ENCODE measurements at places on chromosomes 11 and 22.

- no peak for DNase-seq
These were observed 25.2 kb downstream of the MORC2 start for GRCh38 chr22:30943368-30943767.

GRCh38 chr11:133163463-133164419 is 368.6 kb downstream of the OPCML start:
- peak; percentile 23 for DNase-seq

DNA sequence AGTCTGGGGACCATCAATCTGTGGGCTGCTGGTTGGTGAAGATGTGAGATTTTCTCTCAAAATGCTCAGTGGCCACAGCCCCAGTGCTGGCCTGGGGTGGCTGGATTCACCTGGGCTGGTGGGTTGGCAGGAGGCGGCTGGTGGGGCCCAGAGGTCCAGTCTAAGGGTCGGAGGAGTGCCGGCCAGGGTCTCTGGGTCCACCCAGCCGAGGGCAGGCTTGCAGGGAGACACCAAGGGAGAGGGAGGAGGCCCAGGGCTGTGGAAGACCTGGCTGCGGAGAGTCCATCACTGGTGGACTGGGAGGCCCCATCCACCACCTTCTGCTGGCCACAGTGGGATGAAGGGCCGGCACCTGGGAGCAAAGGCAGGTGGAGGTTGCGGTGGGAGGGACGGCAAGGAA is 582 bp upstream of the SHANK3 start:
- no peak for DNase-seq

- DNase-seq = no peak
These were observed 2.3 kb upstream of the SLC25A1 start for GRCh38 chr22:19180740-19181410.

- no peak for DNase-seq
These were observed 10.1 kb upstream of the NXPE1 start for GRCh38 chr11:114569801-114570200.

GRCh38 chr22:32862936-32863661 is 61.6 kb downstream of the TIMP3 start:
- no peak for DNase-seq

DNA sequence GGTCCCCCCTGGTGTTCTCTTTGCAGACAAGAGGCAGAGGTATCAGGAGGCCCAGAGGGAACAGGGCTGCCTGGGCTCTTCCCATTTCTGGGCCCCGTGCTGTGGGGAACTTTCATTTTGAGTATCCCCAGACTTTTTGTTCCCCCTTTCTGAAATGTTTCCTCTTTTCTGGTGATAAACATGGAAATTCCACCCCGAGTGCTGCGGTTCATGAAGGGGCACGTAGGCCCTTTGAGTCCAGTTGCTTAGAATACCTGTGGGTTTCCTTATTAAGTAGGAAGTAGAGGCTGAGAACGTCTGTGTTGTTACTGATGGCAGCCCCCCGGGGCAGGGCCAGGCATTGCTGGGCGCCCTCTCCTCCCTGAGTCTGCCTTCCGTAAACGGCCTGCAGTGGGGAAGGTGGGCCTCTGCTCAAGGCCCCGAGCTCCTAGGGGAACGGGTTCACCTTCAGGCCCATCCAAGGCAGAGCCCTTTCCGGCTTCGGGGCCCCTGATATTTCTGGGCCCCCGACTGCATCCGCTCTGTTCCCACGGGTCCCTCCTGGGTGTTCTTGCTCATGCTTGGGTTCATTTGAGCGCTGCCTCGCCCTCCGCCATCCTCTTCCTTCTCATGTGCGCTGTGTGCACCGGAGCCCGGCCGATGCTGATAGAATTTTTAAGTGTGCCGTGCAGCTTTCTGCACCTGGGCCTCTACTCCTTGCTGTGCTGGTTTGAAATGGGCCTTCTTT is 12.0 kb downstream of the TBC1D22A start:
- no peak for DNase-seq

GRCh38 chr11:118657709-118658428 is 21.6 kb downstream of the TREH start:
- DNase-seq = no peak

DNA sequence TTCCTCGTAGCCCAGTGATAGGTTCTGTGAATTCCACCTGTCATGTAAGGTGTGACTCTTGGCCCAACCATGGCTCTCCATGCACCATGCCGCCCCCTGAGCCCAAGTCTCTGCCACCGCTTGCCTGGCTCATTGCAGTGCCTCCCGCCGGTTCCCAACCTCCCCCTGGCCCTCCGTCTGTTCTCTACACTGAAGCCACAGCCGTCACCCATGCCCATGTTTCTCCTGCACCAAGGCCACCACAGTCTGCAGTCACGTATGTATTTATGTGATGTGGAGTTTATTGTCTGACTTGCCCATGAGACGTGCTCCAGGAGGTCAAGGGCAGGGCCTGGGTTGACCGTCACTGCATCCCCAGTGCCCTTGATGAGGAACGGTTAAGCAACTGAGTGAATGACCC is 35.9 kb downstream of the PKNOX2 start:
- DNase-seq = no peak

DNA sequence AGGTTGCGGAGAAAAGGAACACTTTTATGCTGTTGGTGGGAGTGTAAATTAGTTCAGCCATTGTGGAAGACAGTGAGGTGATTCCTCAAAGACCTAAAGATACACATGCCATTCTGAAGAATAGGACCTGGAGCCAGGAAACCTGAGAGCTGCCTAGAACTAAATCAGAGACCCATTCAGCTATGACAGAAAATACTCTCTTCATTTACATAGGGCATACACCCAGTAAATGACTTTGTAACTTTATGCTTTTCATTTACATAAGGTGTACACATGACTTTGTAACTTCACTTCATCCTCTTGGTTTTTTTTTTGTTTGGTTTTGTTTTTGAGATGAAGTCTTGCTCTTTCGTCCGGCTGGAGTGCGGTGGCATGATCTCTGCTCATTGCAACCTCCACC is 25.1 kb upstream of the APLNR start:
- peak; percentile 31 for DNase-seq

DNA sequence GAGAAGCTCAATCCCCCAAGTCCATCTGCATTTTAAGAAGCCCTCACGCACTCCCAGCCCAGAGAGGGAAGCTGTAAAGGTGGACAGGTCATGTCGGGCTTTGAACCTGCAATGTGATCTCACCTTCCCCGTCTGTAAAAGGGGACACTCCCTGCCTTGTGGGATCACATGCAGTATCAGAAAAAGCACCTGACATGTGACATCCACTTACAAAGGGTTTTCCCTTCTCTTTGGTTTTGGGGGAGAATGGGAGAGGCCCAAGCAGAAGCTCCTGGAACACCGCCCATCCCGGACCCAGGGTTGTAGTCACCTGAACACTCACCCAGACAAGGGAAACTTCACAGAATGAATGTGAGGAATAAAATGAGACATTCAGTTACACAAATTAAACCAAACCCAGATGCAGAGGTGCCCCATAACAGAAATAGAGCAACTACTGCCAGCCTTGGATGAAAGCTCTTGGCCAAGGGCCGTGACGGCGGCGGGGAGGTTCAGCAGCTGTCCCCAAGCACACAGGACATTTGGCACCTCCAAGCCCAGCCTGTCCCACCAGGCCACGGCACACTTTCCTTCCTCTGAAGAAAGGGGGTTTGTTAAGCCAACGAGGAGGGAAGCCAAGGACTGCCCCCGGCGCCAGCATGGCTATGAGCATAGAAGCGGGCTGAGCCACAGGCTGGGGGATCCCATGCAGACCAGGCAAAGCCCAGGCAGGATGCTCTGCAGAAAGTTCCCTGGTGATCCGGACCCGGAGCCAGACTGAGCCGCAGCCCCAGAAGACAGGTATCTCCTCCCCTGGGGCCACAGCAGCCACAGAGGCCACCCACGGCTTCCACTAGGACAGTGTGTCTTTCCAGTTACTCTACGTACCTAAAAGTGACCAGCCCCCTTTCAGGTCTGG is 3.8 kb downstream of the BID start:
- DNase-seq = no peak

GRCh38 chr11:12724301-12725054 is 50.3 kb downstream of the TEAD1 start:
- DNase-seq = peak; percentile 60

DNA sequence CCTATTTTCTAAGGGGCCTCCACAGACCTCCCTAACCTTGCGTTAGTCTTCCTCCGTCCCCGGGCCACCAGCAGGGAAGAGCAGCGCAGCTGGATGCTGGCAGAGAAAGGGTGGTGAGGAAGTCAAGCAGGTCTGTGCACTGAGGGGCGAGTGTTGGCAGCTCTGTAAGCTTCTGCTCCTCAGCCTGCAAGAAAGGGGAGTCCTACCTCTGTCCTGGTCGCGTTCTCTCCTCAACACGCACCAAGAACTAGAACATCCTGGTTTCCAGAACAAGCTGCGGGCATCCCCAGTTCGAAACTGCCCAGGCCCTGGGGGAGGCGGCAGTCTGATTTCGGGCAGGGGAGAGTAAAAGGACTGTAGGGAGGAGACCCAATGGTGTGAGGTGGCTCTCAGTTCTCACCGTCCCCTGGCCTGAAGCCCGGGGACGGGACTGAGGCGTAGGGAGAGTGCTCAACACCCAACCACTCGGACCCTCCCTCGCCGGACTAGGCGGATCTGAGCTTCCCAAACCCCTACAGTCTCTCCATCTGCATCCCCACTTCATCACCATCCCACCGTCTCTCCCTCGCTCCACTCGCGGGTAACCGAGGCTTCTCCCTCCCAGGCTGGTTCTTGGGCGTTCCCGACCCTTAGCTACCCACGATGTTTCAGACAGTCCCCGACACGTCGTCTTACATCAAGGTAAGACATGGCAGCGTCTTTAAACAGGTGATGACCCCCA is 7.7 kb upstream of the FLI1 start:
- DNase-seq = no peak

DNA sequence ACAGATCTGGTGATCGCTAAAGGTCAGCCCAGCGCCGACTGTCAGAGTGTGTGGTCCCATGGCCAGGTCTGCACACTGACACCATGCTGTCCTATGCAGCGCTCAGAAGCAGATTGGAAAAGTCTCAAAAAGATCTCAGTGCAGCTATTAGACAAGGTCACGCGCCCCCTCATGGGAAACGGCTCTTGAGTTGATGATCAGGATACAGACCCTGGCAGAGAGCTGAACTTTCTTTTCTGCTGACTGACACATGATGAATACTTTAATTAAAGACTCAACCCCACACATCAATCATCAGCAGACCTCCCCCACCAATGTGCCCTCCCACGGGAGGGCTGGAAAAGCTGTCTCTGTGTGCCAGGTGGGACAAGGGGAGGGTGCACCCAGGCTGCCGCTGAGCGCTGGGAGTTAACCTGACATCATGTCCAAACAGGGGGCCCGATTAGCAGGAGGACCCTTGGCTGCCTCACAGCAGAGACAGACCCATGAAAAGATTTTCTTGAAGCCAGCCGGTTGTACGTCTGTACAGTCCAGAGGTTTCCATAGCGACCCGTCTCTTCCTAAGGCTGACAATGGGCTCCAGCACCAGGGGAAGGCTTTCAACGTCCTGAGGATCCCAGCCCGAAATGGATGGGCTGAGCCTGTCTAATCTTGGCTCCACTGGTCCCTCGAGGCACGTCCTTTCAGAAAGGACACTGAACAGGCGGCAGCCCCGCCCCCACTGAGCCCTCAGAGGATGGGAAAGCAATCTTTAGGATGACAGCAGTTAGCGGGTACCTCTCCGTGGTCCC is 26.9 kb downstream of the RASD2 start:
- DNase-seq = peak; percentile 29

DNA sequence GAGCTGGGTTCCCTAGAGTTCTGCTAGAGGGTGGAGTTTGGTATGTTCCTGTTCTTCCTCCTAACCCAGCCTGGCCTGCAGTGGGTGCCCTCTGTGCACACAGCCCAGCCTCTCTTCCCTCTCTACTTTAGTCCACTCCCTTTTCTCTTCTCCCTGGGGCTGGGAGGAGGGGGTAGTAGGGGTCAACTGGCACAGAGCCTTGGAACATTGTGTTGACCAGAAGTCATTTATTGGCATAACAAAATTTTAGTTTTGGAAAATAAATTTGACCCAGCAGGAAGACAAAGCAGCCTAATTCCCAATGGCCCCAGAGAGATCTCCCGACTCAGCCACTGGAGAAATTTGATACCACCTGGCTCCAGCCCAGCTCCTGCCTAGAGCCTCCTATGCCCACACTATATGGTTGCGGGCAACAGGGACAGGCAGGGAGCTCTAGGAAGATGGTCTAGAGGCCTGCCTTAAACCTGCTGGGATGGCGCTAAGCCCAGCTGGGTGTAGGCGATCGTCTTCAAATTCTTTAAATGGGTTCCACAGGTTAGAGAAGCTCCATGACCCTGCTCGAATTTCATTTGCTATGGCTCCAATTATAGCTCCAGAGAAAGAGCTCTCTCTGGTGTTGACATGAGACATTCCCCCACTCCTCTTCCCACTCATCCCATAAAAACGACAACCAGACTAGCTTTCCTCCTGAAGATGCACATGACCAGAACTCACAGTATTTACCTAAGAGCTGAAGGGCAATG is 9.9 kb downstream of the PCSK7 start:
- DNase-seq = no peak

DNA sequence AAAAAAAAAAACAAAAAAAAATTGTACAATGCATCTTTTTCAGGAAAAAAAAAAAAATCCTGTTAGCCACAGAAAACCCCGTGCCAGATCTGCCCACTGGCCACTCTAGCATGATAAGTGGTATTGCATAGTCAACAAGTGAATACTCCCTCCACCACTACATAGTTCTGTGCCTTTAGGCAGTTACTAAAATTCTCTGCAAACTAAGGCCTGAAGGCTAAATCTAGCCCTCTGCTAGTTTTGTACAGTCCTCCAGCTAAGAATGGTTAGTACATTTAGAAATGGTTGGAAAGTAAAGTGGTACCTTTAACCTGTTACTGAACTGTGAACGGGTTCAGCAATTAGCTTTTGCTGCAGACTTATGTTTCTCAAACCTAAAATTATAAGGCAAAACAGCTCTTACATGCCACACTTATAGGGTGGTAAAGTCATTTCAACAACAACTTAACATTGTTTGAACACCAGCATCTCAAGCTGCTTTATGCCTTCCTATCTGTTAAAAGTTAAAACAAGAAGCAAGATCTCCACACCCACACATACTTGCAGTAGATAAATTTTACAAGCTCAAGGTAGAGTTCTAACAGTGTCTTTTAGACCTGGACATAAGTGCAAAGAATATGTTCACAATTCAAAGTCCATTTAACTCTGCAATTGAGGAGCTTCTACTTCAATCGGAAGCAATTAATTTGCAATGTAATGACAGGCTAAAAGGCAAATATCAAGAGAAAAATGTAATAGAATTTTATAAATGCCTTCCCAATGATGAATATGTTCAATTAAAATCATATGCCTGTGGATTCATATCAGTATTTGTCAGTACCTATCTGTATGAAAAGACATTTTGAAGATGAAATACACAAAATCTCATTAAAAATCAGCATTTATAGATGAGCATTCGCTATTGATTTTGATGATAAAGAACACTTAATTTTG is 7.3 kb downstream of the C11orf71 start:
- no peak for DNase-seq
